ENCODE measurements at places on chromosomes 6 and 20.

- no peak for DNase-seq
Observed at GRCh38 chr6:44335631-44336030, 6.8 kb upstream of the SPATS1 start.

DNA sequence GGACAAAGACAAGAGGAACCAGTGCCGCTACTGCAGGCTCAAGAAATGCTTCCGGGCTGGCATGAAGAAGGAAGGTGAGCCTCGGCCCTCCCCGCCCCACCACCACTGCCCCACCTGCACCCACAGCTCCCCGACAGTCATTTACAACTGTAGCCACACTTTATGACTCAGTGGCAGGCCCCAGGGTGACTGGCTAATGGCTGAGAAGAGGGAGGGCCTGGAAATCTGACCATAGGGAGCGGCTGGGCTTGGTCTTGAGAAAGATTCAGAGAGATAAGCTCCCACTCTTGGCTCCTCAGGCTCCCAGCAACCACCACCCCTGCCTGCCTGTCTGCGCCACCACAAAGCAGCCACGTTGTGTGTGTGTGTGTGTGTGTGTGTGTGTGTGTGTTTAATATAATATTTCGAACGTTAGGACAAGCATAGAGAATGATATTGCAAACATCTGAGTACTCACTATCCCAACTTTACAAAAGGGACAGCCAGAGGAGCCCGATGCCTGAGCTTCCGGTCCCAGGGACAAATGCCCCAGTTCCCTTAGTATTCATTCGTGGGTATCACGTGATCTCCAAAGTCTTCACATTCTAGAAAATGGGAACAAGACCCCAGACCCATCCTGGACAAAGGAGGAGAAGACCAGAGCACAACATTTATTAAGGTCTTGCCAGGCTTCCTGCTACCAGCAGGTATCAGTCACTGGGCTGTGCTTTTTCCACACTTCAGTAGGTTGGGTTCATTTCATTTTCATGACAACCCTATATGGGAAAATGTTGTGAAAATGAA is 52.1 kb downstream of the HNF4A start:
- no peak for DNase-seq

DNA sequence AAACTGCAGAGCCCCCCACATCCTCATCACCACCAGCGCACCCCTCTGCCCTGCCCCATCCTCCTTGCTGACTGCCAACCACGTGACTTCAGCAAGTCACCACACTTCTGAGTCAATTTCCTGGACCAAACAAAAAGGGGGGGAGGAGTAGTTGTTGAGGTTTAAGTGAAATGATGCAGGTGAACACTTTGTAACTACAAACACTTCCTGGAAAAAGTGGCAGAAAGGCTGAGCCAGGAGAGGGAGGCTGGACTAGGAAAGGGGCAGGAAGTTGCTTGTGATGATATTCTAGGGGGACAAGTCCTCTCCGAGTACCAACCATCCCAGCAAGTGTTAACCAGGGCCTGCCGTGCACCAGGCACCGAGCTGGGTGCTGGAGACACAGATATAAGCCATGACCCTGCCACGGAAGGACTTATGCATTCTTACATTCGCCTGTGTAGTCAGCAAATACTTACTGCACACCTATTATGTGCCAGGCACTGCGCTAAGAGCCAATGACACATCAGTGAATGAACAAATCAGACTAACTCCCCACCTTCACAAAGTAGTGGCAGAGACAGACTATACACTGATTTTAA is 67.3 kb downstream of the PREX1 start:
- peak; percentile 47 for DNase-seq

DNA sequence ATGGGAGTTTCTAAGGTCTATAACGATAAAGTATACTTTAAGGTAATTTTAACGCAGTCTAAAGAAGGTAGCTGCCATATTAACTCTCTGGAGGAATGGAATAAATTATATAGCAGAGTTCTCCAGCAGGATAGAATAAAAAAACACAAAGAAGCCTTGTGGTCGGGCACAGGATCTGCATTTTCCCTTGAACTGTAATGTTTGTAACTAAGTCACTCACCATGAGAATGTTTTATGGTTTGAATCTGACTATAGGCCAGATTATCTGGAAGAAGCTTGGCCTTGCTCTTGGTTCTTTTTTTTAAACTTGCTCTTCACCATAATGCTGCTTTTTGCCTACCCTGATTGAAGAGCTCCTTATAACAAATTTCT is 238.8 kb upstream of the NOX3 start:
- DNase-seq: no peak

DNA sequence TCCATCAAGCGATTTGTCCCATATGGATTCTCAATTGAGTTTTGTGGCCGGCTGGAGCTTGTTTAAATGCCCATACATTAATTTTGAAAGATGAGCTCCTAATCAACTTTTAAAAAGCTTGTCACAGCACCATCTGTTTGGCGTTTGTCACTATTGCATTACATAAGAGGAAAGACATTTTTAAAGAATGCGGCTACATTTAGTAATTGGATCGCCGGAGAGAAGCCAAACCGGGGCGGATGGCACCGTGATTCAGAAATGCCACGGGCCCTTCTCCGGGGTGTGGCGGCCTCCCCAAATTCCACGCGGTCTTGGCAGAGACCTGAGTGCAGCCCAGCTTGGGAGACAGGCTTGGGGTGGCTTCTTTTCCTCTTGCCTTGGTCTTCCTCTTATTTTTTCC is 67.7 kb upstream of the ZNFX1 start:
- DNase-seq: peak; percentile 58

DNA sequence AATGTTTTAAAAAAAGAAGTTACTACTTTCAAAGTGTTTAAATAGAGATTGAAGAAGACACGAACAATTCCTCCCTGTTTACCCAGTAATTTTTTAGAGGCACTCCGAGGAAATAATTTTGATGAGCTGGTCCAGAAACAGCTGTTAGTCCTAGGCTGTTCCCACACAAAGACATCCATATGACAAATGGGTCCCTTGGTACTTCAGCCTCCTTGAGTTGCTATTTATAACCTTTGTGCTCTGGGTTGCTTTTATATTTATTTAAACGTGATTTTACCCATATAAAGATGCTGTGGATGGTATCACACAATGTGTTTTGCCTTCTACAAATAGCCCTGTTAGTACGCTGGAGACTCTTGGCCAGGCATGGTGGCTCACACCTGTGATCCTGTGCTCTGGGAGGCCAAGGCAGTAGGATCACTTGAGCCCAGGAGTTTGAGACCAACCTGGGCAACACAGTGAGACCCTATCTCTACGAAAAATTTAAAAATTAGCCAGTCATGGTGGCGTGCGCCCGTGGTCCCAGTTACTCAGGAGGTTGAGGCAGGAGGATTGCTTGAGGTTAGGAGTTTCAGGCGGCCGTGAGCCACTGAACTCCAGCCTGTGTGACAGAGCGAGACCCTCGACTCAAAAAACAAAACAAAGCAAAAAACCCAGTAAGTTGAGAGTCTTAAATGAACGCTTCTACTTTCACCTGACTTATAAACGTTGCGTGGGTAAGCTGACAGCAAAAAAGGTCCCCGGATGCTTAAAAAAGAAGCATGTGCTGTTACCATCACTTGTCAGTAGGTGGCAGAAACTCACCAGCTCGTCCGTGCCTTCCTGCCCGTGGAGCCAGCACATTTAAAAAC is 56.9 kb upstream of the ARMH2 start:
- peak; percentile 87 for DNase-seq

- DNase-seq: no peak
Observed at GRCh38 chr6:89487864-89488263, 54.9 kb downstream of the ANKRD6 start.

- no peak for DNase-seq
Observed at GRCh38 chr6:3766214-3766613, 14.7 kb upstream of the PXDC1 start.

DNA sequence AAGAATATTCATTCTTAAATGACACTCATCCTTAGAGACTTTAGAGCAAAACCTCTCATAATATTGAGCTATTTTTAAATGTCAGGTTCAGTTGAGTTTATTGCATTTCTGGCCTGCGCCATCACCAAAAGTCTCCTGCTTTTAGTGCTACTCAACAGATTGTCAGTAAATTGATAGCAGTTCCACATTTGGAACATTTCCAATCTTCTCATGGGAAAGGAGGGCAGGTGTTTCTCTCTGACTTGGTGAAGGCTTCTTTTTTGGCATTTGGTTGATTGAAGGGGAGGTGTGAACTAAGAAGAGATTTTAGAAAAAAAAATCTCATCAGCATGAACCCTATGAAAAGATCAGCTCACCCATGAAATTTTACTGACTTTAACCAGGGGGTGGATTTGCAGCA is 125.9 kb upstream of the INSM1 start:
- no peak for DNase-seq

- no peak for DNase-seq
Observed at GRCh38 chr6:135212020-135212806, 31.1 kb downstream of the MYB start.

DNA sequence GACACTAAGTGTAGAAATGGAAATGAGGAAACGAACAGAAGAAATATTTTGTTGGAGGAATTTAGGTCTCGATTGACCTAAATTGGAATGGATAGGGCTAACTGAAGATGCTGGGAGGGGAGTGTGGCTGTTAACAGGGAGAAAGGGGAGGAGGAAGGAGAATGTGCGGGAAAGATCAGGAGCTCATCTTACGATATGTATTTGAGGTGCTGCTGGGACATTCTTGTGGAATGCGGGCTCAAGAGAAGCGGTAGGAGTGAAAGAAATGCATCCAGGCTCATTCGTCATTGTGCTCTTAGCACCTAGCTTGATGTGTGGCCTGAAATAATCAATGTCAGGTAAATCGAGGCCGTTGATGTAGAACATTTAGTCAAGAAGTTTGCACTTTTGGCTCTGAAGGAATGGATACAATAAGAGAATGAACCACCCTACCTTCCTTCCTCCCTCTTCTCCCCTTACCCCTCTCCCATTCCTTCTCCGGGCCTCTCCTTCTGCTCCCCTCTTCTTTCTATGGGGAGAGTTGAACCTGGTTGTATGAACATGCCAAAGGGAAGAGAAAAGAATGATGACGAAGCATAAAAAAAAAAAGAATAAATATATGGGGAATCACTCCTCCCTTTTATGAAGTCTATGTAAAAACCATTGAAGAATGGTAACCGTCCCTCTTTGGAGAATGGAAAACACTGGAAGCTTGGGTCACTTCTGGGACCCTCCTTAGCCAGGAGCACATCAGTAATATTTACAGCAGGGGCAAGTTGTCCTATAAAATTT is 70.9 kb downstream of the SASH1 start:
- DNase-seq: no peak

GRCh38 chr6:157505912-157506491 is 125.0 kb downstream of the ZDHHC14 start:
- DNase-seq: no peak

GRCh38 chr6:166798652-166799051 is 157.7 kb downstream of the RNASET2 start:
- no peak for DNase-seq

DNA sequence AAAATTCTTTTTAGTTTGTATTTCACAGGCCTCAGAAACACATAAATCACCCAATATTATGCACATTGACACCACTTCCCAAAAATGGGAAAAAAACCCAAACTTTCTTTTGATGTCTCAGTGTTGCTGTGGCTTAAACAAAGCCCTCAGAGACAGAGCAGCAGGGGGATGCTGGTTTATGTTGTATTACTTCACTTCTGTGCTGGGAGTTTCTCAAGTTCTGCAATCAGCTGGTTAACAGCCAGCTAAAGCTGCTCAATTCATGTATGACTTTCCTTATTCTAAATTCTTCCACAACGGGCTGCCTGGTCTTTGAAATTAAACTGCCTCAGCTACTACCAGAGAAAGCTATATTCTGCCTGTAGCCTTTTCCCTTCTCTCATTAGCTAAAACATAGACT is 5.6 kb downstream of the FILIP1 start:
- DNase-seq: no peak

- DNase-seq: no peak
Observed at GRCh38 chr6:4240148-4240547, 104.8 kb upstream of the ECI2 start.

DNA sequence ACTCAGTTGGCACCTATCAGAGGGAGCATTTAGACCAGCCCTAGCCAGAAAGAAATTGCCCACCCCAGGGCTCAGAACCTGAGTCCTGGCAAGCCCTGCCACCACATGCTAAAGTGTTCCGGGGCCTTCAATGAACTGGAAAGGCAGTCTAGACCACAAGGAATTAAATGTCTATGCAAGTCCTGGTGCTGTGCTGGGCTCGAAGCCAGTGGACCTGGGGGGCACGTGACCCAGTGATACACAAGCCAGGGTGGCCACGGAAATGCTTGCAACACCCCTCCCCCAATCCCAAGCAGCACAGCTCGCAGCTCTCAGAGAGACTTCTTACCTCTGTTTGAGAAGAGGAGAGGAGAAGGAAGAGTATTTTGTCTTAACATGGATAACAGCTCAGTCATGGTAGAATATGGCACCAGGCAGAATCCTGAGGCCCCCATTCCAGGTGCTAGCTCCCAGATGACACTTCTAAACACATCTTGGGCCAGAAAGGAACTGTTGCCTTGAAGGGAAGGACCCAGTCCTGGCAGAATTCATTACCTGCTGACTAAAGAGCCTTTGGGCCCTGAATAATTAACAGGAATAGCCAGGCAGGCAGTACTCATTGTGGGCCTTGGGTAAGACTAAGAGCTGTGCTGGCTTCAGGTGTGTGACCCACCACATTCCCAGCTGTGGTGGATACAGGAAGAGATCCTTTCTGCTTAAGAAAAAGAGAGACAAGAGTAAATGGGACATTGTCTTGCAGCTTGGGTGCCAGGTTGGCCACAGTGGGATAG is 111.3 kb downstream of the BTBD9 start:
- DNase-seq: no peak

- peak; percentile 82 for DNase-seq
Observed at GRCh38 chr6:33744001-33744848, 2.5 kb downstream of the IP6K3 start.

DNA sequence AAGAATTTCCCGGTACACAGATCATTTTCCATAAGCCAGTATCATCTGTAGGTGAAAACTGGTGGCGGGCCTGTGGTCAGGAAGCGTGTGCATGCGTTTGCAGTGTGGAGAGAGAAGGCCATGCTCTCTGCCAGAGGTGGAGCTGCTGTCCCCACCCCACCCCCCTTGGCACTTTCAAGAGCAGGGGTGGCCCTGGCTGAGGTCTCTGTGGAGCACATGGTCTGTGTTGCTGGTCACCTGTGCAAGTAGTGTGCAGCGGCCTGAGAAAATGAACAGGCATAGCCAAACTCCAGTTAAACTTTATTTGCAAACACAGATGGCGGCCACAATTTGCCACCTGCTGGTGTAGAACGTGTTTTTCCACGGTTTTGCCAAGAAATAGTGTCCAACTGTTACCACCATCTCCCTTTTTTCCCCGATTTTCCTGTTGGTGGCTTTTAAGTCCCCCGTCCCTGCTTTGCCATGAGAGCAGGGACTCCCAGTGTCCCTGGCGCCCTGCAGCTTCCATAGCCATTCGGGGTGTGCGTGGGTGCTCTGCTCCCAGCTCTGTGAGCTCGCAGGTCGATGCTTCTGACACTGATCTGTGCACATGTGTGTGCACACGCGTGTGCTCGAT is 2.5 kb downstream of the ADRM1 start:
- DNase-seq: no peak

GRCh38 chr6:37691904-37692806 is 5.5 kb downstream of the MDGA1 start:
- peak; percentile 74 for DNase-seq

DNA sequence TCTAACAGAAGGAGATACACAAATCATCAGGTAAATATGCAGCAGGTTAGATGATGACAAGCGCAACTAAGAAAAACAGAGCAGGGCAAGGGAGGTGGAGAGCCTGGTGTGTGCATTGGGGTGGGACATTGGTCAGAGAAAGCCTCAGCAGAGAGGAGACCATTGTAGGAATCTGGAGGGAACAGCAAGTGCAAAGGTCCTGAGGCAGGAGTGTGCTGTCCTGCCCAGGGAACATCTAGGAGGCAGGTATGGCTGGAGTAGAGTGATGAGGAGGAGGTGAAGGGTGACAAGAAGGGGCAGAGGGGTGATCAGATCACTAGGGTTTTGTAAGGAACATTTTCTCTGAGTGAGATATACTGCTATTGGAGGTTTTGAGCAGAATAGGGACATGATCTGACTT is 90.1 kb downstream of the NCR2 start:
- no peak for DNase-seq

All from cardiac muscle cell (in vitro differentiated cells and primary cell).